ENCODE measurements at places on chromosomes 7 and 10.

DNA sequence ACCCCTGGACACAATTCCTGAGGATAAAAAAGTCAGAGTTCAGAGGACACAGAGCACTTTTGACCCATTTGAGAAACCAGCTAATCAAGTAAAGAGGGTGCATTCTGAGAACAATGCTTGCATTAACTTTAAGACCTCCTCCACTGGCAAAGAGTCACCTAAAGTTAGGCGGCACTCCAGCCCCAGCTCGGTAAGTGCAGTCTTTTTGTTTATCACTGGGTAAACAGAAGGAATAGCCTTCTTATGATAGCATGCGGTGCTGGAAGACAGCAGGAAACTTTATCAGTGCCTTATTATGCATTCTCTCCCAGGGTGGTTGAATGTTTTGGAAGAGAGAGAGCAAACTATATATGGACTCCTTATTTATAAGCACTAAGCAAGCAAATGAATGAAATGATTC lies 130.5 kb downstream of the CDK14 start:
- DNase-seq, result no peak

DNA sequence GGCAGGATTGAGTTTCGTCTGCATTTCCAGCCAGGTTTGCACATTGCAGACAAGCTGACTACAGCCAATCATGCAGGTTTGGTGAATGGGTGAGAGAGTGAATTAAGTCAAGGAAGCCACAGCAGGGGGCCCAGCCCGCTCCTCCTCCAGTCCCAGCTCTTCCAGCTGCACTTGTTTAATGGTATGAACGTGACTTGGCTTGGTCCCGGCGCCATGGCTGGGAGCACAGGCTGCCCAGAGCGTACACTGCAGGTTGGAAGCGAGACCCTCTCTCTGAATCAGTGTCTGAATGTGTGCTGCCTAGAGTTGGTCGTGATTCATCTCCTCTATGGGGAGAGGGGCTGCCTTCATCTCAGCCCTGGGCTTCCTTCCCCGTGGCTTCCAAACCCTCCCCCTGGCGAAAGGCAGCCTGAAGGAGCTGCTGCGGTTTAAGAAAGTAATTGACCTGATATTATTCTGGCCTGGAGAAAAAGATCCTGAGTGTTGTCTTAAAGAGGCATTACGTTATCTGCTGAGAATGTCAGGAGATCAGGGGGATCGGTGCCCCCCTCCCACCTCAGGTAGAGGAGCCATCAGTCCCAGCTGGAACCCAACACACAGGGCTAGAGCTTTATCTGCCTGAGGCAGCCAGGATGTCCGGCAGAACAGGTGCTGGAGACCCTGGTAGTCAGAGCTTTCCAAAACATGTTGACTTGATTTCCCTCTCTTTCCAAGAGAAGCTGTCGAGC lies 132.1 kb downstream of the COL26A1 start:
- no peak for DNase-seq

DNA sequence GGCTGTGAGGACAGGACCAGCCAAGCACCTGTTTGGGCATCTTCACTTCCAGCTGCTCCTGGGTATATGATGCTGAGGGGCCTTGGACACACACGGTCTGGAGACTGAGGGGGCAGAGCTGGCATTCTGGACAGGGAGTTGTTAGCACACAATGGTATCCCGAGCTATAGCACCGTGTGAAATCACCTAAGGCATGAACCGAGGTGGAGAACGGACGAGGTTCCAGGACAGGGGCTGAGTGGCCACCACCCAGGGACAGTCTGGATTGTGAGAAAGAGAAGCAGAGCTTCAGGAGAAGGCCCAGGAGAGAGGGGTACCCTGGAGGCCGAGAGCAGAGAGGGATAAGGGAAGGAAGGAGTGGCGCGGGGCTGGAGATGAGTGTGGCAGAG lies 571.8 kb downstream of the TCERG1L start:
- no peak for DNase-seq

GRCh38 chr7:97005183-97006054 lies at the start of gene DLX6:
DLX6 (plus strand) TSS chr7:97005553; CDS start chr7:97005978, 425 bp downstream.
- DNase-seq, result no peak

DNA sequence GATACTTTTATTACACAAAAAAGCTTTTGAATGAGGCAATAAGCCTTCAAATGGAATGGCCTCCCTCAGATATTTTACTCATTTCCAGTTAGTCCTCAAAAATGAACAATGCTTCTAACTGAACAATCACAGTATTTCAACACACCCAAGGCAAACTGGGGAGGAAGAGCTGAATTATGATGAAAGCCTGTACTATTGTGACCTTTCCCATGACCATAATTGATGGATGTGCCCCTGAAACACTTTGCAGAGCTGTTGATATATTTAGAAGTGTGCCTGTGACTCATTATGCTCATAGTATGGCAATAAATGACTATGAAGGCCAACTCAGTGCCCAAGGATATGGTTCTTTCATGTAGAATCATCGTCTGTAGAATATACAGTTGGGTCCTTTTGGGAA lies 248.1 kb downstream of the AHR start:
- no peak for DNase-seq

- no peak for DNase-seq
These were observed 86.6 kb downstream of the NRG3 start for GRCh38 chr10:81961451-81962184.

GRCh38 chr10:30432622-30433305 lies 1.2 kb upstream of the MAP3K8 start:
- no peak for DNase-seq

- no peak for DNase-seq
These were observed 210.1 kb downstream of the JCAD start for GRCh38 chr10:29849126-29849833.

- DNase-seq, result no peak
These were observed 21.8 kb upstream of the AKR1B1 start for GRCh38 chr7:134480730-134481129.

- no peak for DNase-seq
These were observed 56.7 kb upstream of the LRRC18 start for GRCh38 chr10:48996329-48996728.

DNA sequence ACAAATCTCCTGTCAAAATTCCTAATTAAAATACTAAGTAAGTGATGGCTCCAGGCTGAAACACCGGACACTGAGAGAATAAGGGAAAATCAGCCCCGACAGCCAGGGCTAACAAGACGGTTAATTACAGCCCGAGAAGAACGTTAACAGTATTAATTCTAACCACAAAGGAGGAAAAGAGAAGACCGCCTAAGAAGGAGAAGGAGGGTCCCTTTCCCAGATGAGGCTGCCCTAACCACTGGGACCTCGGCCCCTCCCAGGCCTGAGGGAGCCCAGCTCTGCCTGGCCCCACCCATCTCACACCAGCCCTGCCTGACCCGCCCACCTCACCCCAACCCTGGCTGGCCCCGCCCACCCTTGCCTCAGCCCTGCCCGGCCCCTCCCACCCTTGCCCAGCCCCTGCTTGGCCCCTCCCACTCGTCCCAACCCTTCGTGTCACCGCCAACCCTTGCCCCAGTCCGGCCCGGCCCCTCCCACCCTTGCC lies 51.3 kb downstream of the PWWP2B start:
- no peak for DNase-seq

GRCh38 chr7:28669330-28669729 lies 257.0 kb downstream of the CREB5 start:
- no peak for DNase-seq

- no peak for DNase-seq
These were observed 737.2 kb upstream of the ANKRD30A start for GRCh38 chr10:36388166-36388565.

GRCh38 chr7:25496476-25497368 lies 268.4 kb upstream of the NPVF start:
- peak; percentile 48 for DNase-seq

DNA sequence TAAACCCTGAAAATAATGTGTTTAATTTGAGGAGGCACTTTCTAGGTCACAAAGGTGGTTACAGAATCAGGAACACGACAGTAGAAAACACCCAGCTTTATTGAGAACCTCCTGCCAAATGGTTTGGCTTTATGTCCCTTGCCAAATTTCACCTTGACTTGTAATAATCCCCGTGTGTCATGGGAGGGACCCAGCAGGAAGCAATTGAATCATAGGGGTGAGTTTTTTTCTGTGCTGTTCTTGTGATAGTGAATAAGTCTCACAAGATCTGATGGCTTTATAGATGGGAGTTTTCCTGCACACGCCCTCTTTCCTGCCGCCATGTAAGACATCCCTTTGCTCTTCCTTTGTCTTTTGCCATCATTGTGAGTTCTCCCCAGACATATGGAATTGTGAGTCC lies 193.8 kb upstream of the KLF6 start:
- no peak for DNase-seq

DNA sequence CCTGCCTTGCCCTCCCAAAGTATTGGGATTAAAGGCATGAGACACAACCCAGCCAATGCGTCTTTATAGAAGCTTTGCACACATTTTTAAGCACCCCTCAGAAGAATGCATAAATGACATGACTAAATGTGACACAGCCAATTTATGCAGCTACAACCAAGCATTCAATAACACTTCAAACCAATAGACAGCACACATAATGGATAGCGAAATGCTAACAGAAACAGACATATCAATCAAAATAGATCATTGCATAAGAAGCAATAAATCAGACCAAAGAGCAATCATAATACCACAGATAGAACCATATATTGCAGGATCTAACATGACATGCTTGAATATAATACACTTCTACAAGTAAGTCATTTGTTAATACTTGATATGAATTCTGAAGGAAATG lies 34.2 kb upstream of the AKR1B1 start:
- no peak for DNase-seq

GRCh38 chr10:69874449-69874848 lies 72.7 kb downstream of the COL13A1 start:
- no peak for DNase-seq

DNA sequence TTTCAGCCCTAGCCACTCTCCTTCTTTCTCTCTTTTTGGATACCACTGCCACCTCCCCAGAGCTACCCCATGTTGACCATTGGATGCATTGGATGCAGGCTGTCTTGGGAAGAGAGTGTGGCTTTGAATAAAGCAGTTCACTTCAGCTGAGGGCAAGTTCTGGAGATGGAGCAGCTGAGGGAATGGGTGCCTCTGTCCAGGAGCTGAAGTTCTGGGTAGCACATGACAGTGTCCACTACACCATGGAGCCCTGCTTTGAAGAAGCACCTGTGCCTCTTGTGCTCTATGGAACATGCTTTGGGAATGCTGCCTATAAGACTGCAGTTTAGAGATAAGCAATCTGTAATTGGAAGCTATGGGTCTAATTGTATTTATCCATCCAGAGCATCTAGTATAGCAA lies 1028.7 kb downstream of the TYW1 start:
- no peak for DNase-seq

DNA sequence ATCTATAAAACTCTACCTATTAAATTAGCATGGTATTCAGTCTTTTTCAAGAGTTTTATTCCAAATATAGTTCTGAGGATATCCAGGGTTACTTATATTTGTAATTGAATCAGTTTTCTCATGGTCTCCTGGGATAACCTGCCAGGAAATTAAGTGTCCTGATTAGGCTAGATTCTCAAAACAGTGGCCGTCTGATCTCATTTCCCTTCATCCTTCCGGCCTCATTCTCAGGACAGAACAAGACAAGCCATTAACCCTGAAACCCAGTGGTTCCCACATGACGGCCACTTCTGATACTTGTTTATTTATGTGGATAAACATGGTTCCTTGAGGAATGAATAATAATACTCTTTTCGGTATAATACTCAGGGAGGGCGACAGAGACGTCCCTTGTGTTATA lies 417.6 kb upstream of the POT1 start:
- DNase-seq, result no peak

DNA sequence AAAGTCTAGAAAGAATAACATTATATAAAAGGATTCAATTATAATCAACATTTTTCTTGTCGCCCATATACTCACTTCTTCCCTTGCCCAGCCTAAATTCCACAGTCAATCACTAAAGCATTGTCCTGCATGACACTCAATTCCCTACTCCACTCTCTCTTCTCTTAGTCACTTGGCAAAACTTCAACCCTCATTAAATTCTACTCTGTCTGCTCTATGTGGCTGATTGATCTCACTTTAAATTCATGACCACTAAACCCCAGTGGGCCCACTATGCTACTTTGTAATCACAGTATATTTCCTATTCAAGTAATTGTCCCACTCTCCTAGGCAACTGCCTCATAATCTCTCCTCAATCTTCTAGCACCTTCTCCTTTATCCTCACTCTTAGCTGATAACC lies 54.1 kb downstream of the MTERF1 start:
- DNase-seq, result no peak

DNA sequence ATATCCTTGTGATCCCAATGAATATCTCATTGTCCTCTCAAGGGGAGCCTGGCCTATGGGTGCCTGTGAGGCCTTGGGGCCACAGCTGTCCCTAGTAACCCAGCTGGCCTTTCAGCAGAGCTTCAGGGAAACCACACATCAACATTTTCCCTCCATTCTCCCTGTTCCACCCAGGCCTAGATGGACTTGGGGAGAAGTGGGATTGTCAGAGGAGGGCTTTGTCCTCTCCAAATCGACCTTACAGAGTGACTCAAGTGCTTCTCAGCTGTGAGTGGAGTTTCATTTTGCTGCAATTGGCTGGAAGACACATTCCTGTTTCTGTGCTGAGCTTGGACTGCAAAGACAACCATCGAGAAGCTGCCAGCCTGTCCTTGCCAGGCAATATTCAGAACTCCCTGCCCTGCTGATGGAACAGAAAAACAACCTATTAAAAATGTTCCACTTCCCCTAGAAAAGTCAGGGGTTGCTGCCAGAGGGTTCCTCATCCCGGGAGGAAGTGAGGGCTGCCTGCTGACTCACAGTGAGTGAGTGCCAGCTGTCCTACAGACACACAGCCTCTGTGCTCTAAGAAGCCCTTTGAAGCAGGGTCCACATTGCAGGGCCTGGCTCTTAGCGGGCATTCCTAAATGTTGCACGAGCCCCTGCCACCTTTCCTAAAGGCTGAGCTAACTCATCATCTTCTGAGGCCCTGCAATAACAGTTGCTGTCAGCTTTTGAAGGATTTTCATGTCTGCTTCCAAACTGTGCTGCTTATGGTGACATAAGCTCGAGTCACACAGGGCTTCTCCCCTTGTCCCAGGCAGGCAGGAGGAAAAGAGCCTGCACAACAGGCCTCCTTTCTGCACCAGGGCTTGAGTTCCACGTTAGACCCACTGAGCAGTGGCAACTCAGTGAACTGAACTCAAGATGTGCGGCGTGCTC lies 20.5 kb downstream of the STRA8 start:
- DNase-seq, result no peak

- DNase-seq, result no peak
These were observed 34.7 kb downstream of the ANXA11 start for GRCh38 chr10:80170641-80171040.

- DNase-seq, result no peak
These were observed 1662.0 kb downstream of the REEP3 start for GRCh38 chr10:65183236-65183635.

GRCh38 chr10:12511651-12512050 lies 162.3 kb downstream of the CAMK1D start:
- DNase-seq, result no peak

DNA sequence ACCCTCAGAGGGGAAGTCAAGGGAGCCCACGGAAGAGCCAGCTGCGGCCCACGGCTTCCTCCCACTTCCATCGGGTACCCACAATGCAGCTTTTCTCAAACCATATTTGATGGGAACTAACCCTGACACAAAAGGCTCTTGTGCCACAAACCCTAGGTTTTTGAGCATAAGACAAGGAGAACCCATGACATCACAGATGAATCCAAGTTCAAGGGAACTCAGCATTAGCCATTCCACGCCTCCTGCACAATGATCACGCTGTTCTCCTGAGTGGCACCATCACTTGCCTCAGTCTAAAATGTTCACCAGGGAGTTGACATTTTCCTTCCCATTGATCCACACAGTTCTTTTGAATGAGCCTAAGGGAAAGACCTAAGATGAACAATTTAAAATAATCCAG lies 70.4 kb downstream of the ITIH5 start:
- no peak for DNase-seq

GRCh38 chr7:150365673-150366398 lies 2.8 kb upstream of the REPIN1 start:
- no peak for DNase-seq

All from GM12864 (cell line).